ENCODE measurements at places on chromosomes 16 and 17.

DNA sequence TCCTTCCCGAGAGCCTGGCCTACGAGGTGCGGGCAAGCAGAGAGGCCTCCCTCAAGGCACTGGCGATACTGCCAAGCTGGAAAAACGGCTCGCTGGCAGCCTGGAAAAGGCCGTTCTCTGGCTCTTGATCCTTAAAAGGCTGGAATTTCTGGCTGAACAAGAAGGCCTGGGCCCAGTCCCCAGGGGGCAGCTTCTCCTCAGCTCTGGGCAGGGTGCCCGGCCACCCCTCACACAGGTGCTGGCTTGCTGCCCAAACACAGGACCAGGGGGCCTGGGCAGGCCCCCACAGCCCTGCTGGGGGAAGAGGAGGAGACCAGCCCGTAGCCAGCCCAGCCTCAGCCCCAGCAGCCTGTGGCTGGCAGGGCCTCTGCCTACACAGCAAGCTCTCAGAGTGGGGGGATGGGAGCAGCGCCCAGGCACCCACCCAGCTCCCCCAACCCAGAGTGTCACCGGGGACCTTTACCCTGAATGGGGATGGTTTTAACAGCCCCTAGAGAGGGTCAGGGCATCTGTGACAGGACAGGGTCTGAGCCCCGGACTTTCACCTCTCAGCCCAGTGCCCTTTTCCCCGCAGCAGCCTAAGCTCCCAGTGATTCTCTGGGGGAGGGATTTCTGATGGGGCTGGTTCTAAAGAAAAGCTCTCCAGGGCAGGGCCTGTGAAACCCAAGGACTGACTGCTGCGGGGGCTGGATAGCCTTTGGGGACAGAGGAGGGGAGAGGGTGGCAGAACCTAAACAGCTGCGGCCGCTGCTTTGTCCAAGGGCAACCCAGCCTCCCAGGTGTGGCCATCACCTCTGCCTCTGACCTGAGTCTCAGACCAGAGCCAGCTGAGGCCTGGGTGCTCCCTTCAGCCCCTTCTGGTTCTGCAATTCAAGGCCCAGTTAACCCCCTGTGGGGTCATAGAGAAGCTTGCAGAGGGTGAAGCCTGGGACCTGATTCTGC, 38.6 kb upstream of the TOB1 start:
- no peaks in the 10 kb centered on the region for H3K27me3 ChIP-seq
- H3K36me3 ChIP-seq, result no peaks in the 10 kb centered on the region
- peaks cover 54% of the 10 kb centered on the region for H3K4me1 ChIP-seq
- H3K4me3 ChIP-seq, result no peak overlapping the region

- peaks cover 10% of the 10 kb centered on the region for H3K4me1 ChIP-seq
- no peak overlapping the region for H3K4me3 ChIP-seq
- H3K27me3 ChIP-seq, result no peaks in the 10 kb centered on the region
- peak; percentile 54 for DNase-seq
These were observed 36.2 kb downstream of the USP10 start for GRCh38 chr16:84735849-84736586.

GRCh38 chr17:40437095-40437732, 6.0 kb upstream of the IGFBP4 start:
- H3K27me3 ChIP-seq, result no peaks in the 10 kb centered on the region
- DNase-seq, result no peak
- H3K27ac ChIP-seq, result no peak overlapping the region

GRCh38 chr16:82031116-82032084, 3.7 kb upstream of the HSD17B2 start:
- H3K4me1 ChIP-seq, result no peaks in the 10 kb centered on the region
- H3K36me3 ChIP-seq, result no peaks in the 10 kb centered on the region
- DNase-seq, result peak; percentile 49
- no peak overlapping the region for H3K27ac ChIP-seq
- peaks cover 20% of the 10 kb centered on the region for H3K27me3 ChIP-seq

DNA sequence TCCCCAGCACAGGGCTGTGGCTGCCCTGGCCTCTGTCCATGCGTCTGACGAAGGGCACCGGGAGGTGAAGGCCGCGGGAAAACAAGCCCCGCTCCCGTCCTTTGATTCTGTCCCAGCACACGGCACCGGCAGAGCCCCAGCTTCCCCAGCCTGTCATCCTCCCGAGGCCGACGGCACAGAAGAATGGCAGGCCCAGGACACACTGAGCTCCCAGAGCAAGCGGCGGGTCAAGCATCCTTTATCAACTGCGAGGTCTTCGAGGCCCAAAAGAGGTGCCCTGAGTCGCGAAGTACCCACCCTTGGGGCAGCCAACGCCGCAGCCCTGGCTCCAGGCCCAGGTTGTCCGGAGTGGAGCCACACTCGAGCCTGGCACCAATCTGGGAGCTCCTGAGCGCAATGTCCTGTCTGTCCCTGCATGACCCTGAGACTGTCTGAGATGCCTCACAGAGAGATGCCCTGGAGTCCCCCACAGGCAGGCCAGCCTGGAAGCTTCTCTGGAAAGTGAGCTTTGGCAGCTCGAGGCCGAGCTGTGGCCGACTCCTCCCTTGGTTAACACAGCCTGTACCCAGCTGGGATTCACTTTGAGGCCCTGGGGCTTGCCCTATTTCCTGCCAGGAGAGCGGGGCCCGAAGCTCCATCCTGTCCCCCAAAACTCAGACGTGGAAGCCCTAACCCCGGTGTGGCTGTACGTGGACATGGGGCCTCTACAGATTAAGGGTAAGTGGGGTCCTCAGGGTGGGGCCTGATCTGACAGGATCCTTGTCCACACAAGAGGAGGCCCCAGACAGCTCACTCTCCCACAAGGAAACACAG, 23.3 kb downstream of the SLC7A5 start:
- no peaks in the 10 kb centered on the region for H3K4me1 ChIP-seq
- no peak overlapping the region for H3K4me3 ChIP-seq
- no peak for DNase-seq

- no peaks in the 10 kb centered on the region for H3K27me3 ChIP-seq
- no peak overlapping the region for H3K4me3 ChIP-seq
- no peak overlapping the region for H3K27ac ChIP-seq
- no peak for DNase-seq
- H3K36me3 ChIP-seq, result no peaks in the 10 kb centered on the region
These were observed 224.3 kb upstream of the EEF2KMT start for GRCh38 chr16:5321930-5322329.

DNA sequence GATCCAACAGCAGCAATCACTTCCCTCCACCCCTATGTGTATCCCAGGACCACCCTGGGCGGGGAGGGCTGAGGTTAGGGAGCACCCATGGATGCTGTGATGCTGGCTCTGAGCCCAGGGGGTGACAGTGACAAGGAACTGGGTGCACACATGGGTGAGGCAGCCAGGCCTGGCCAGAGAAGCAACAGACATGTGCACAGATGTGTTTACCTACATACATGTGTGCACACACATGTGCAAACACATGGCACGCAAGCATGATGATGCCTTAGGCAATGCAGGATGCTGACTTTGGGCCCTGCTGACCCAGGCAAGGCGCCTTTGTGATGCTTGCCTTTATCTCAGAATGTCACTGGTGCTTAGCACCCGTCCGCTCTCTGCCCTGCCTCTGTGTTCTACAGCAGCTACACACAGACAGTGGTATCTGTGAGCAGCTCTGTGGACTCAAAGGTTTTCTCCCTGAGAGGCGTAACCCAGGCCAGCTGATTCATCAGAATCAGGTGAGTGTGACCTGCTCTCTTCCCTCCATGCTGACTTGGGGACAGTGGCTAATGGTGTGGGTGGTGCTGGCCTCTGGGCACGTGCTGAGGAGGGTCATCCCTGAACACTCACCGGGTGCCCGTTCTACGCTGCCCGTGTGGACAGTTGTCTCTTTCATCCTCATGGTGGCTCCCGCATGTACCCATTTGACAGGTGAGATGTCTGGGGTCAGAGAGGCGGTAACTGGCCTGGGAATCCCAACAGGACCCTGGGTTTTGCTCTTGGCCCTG, 38.5 kb upstream of the KSR1 start:
- no peak overlapping the region for H3K4me3 ChIP-seq
- DNase-seq, result no peak
- H3K27me3 ChIP-seq, result no peaks in the 10 kb centered on the region
- no peak overlapping the region for H3K27ac ChIP-seq
- no peaks in the 10 kb centered on the region for H3K4me1 ChIP-seq

DNA sequence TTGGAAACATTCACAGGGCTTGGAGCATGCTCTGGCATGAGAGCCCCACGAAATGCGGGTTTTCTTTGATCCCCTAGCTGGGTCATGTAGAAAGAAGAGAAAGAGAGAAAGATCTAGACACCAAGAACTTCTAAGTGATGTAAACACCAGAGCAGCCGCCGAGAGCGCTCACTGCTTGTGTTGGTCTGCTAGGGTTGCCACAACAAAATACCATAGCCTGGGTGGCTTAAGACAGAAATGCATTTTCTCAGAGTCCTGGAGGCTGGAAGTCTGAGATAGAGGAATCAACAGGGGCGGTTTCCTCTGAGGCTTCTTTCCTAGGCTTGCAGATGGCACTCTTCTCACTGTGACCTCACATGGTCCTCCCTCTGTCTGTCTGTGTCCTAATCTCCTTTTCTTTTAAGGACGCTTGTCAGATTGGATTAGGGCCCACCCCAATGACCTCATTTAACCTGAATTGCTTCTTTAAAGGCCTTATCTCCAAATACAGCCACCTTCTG, 139.5 kb downstream of the CYLD start:
- H3K36me3 ChIP-seq, result no peaks in the 10 kb centered on the region
- H3K27me3 ChIP-seq, result no peaks in the 10 kb centered on the region
- no peaks in the 10 kb centered on the region for H3K4me1 ChIP-seq
- no peak overlapping the region for H3K27ac ChIP-seq
- H3K4me3 ChIP-seq, result no peak overlapping the region

GRCh38 chr16:70700101-70701020, 14.5 kb upstream of the MTSS2 start:
- H3K4me1 ChIP-seq, result peaks cover 69% of the 10 kb centered on the region
- no peak for DNase-seq
- H3K27ac ChIP-seq, result peak overlapping the region; percentile 12
- H3K4me3 ChIP-seq, result no peak overlapping the region

GRCh38 chr17:57309479-57309878, 53.2 kb downstream of the MSI2 start:
- H3K36me3 ChIP-seq, result no peaks in the 10 kb centered on the region
- H3K4me3 ChIP-seq, result no peak overlapping the region
- H3K27me3 ChIP-seq, result no peaks in the 10 kb centered on the region
- H3K4me1 ChIP-seq, result peaks cover 5% of the 10 kb centered on the region

DNA sequence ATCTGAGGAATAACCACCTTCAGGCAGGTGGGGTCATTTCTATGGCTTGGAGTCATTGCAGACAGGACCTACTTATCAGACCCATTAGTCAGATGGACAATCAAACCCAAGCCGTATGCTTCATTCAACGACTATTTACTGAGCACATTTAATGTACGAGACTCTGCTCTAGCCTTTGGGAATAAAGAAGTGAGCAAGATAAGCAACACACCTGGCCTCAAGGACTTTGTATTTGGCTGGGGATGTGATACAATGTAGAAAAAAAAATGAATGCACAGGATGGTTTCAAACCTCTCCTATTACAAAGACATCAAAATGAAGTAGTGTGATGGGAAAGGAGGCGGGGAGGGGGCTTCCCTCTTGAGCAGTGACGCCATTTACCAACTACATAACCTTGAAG, 311.7 kb downstream of the PMP22 start:
- no peak for DNase-seq
- no peaks in the 10 kb centered on the region for H3K27me3 ChIP-seq
- no peaks in the 10 kb centered on the region for H3K4me1 ChIP-seq
- no peaks in the 10 kb centered on the region for H3K36me3 ChIP-seq

GRCh38 chr16:9033125-9033830, 58.2 kb upstream of the HAPSTR1 start:
- no peaks in the 10 kb centered on the region for H3K4me1 ChIP-seq
- no peak overlapping the region for H3K4me3 ChIP-seq
- H3K27ac ChIP-seq, result no peak overlapping the region
- DNase-seq, result peak; percentile 62
- no peaks in the 10 kb centered on the region for H3K27me3 ChIP-seq

- no peak overlapping the region for H3K27ac ChIP-seq
- no peaks in the 10 kb centered on the region for H3K27me3 ChIP-seq
- H3K36me3 ChIP-seq, result peaks cover 39% of the 10 kb centered on the region
- no peak overlapping the region for H3K4me3 ChIP-seq
These were observed 19.8 kb downstream of the NMRAL1 start for GRCh38 chr16:4454623-4455022.

DNA sequence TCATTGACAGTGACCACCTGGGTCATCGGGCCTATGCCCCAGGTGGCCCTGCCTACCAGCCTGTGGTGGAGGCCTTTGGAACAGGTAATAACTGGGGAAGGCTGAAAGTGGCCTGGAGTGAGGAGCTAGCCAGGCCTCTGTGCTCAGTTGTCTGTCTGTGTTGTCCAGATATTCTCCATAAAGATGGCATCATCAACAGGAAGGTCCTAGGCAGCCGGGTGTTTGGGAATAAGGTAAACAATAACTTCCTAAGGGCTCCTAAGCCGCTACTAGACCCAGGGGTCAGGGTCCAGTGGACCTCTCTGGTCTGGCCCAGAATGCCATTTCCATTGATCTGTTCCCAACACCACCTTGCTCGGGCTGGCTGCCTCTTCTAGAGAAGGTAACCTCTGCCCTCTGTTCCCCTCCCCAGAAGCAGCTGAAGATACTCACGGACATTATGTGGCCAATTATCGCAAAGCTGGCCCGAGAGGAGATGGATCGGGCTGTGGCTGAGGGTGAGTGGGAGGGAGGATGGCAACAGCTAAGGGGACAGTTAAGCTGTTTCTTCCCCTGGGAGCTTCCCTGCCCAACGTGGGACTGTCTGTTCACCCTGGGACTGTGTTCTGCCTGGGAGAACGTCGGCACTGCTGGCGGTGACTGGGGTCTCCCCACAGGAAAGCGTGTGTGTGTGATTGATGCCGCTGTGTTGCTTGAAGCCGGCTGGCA, 1.9 kb upstream of the MLX start:
- peaks cover 16% of the 10 kb centered on the region for H3K36me3 ChIP-seq
- DNase-seq, result no peak
- no peak overlapping the region for H3K27ac ChIP-seq
- no peaks in the 10 kb centered on the region for H3K27me3 ChIP-seq
- H3K4me1 ChIP-seq, result peaks cover 12% of the 10 kb centered on the region

- H3K27me3 ChIP-seq, result no peaks in the 10 kb centered on the region
- H3K27ac ChIP-seq, result no peak overlapping the region
- H3K4me3 ChIP-seq, result no peak overlapping the region
- no peak for DNase-seq
These were observed 75.9 kb downstream of the USP22 start for GRCh38 chr17:20966870-20967269.

DNA sequence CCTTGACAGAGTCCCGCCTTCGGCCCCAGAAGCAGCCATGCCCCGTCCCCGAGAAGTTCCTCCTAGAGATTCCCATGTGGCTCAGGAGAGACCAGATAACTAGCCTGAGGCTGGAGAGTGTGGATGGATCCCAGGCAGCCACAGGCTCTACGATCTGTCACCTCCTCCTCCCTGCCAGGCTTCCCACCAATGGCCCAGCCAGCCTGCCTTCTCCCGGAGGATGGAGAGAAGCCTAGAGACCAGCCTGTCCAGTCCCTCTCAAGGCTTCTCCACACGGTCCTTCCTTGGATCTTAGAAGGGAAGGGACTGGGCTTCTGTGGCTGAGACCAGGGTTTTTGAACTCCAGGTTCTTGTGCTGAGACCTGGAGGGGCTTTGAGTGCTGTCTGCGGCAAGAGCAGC, 1.6 kb upstream of the SMTNL2 start:
- peaks cover 40% of the 10 kb centered on the region for H3K4me1 ChIP-seq
- no peak for DNase-seq
- no peaks in the 10 kb centered on the region for H3K36me3 ChIP-seq
- no peaks in the 10 kb centered on the region for H3K27me3 ChIP-seq
- H3K4me3 ChIP-seq, result no peak overlapping the region
- H3K27ac ChIP-seq, result peak overlapping the region; percentile 12
